AG09319 (cell line): ENCODE measurements at places on chromosomes 5 and 9.

DNA sequence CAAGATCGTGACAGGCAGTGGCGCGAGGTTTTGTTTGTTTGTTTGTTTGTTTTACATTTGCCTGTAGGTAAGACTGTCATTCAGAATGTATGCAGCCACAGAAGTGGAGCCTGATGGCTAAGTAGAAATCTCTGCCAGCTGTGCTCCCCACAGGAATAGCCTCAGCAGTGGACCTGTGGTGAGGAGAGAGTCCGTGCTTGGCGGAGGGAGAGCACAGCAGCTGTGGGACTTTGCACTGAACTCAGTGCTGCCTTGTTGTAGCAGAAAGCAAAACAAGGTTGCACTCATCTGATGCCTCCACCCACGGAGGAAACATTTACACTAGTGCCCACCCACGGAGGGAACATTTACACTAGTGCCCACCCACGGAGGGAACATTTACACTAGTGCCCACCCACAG, 4.4 kb upstream of the ZNF782 start:
- DNase-seq = no peak

- DNase-seq = no peak
Observed at GRCh38 chr5:151495320-151495719, 47.9 kb downstream of the SLC36A1 start.

DNA sequence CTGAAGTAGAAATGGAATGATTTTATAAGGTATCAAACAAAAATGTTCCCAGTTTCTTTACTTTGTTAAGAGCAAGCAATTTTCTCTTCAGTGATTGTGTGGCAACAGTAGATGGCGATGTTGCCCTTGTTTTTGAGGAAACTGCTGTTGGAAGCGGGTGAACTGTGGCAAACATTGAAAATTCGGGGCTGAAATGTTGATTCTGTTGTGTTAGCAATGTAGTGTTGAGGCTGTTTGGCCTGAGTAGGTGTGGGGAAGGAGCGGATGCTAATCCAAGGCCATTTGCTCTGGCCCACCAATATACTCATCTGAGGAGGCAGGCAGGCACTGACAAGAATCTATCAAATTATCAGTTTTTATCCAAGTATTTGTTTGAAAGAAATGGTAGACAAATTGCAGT, 129.8 kb downstream of the SLC12A2 start:
- peak; percentile 49 for DNase-seq

DNA sequence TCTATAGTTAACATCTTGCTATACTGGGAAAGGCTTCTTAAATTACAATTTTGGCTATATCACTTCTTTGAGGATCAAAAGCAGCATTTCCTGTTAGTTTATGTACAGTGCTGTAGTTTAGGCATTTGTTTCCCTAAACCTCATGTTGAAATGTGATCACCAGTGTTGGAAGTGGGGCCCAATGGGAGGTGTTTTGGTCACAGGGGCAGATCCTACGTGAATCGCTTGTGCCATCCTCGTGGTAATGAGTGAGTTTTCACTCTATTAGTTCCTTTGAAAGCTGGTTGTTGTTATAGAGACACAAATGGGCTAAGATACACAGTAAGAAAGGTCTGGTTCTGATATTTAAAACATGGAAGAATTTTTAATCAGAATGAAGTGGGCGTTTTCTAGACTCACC, 5.8 kb downstream of the ACTL7A start:
- DNase-seq = no peak

DNA sequence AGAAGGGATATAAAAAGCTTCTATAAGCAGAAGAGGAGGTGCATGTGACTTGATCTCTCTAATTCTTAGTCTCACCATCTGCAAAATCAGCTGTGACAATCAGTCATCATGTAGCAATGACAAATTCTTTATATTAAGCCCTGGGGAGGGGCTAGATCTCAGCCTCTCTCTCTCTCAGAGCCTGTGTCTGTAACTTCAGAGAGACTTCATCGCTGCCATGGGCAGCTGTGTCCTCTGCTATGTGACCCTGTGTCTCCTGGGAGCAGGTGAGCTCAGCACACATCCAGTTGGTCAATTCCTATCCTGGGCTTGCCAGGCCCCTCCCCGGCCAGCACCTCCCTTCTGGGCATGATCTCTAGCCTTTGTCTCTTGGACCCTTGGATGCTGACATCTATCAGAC, 109.6 kb downstream of the ANKRD18B start:
- no peak for DNase-seq

- DNase-seq = no peak
Observed at GRCh38 chr9:106487266-106487665, 375.7 kb upstream of the ZNF462 start.

DNA sequence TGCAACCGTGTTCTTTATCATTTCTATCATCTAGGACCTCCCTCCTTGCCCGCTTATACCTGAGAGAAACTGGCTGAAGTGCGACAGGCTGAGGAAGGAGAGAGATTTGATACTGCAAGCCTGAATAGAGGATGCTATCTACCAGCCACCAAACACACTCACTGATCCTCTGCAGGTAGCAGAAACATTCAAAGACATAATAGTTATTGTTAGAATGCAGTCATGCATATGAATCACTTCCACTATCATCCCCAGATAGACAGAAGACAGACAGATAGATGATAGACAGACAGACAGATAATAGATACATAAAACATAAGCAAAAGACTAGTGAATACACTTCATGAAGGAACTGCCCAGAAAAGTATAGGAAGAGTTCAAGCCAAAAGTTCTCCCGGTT, 32.9 kb downstream of the FAM81B start:
- DNase-seq = no peak

GRCh38 chr9:138043411-138044345, 166.1 kb downstream of the CACNA1B start:
- no peak for DNase-seq

GRCh38 chr5:75361310-75361709, 24.3 kb downstream of the HMGCR start:
- no peak for DNase-seq

DNA sequence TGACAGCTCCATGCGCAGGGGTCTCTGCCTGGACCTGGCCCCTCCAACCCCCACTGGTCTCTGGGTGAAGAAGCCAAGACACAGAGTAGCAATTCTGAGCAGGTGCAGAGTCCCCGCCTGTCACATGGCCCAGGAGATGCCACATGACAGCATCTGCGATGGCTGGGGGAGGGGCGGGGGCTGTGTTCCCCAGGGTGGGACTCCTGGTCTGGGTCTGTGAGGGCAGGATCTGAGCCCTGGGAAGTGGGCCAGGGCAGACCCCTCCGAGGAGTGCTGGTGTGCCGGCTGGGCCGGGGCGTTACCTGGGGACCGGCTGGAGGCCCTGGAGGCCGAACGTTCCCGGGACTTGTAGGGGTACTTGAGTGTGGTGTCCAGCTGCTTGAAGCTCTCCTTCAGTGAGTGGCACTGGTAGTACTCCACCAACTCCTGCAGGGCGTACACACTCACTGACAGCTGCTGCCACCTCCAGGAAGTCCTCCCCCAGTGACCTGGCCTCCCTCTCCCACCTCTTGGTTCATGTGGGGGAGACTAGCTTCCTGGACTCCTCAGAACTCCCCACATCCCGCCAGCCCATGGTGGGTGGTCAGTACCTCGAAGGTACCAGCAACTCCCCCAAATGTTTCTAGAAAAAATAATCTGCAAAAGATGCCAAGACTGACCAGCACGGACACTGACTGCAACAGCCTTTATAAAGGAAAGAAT, 32.1 kb upstream of the SARDH start:
- no peak for DNase-seq

GRCh38 chr5:150779397-150780186, 1.0 kb downstream of the SMIM3 start:
- DNase-seq = no peak

DNA sequence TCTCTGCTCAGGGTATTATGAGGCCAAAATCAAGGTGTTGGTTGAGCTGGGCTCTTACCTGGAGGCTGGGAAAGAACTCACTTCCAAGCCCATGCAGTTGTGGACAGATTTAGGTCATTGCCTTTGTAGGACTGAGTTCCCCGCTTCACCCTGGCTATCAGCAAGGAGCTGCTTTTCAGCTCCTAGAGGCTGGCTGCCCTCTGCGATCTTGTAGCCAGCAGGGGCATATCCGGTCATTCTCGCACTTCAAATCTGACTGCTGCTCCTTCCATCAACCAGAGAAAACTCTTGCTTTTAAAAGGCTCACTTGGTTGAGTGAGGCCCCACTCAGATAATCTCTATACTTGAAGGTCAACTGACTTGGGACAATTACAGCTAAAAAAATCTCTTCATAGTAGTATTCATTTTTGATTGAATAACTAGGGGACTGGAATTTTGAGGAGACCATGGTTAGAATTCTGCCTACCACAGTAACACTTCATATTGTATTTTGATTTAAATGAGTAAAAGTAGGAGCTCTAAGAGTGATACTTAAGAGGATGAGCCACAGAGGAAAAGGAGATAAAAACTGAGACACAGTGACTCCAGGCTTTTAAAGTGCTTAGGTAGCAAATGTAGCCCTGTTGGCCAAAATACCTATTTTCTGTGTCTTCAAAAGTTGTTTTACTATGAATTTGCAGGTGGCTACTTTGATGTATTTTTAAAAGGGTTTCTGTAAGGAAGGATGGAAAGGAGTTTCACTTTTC, 137.4 kb downstream of the CD180 start:
- DNase-seq = no peak

DNA sequence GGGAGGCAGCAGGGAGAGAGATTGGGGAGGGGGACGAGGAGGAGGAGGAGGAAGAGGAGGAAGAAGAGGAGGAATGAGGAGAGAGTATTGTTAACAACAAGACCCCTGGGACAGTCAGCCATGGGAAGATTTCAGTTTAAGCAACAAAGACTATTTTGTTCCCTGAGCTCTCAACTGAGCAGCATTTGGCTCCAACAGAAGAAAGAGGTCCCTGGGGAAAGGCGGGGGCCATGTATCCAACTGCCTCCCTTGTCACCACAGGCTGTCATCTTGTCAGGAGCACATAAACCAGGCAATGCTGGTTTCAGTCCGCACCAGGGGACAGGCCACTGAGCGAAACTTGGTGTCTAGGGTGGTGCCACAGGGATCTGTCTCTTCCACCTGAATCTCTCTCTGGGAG, 316.1 kb downstream of the TLE1 start:
- no peak for DNase-seq
